CD4-positive, alpha-beta T cell treated with Interleukin-15 for 4 hours (primary cell): ENCODE measurements at places on chromosomes 4 and X.

DNA sequence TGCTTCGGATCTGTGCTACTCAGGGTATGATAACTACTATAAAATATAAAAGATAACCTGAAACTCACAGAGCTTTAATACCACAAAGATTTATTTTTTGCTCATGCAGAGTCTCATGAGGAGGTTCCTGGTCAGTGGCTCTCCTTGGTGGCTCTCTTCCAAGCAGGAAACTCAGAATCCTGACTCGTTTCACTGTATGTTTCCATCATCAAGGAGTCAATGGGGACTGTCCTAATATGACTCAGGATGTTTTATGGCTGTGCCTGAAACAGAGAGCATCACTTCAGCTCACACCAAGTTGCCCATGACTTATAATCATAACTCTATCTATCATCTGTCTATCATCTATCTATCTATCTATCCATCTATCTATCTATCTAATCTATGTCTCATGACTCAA lies 620.8 kb upstream of the NR3C2 start:
- DNase-seq: no peak

GRCh38 chrX:109943092-109943739 lies 59.7 kb upstream of the TMEM164 start:
- no peak for DNase-seq

GRCh38 chr4:184899261-184900134 lies 73.7 kb upstream of the ACSL1 start:
- no peak for DNase-seq

DNA sequence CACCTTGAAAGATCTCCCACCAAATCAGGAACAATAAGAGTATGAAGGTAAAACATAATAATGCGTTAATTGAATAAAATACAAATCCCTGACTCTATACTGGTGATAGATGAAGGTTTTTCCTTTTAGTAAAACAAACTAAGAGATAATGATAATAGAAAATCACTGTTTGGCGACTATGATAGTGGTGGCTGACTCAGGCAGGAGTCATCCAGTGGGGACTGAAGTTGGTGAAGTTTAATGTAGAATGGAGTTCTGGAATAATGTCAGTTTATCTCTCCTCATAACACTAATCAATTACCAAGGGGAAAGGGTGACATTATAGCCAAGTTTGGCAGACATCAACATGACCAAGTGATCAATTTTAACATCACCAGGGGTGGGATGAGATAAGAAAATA lies 21.3 kb downstream of the ABCG2 start:
- DNase-seq: no peak

DNA sequence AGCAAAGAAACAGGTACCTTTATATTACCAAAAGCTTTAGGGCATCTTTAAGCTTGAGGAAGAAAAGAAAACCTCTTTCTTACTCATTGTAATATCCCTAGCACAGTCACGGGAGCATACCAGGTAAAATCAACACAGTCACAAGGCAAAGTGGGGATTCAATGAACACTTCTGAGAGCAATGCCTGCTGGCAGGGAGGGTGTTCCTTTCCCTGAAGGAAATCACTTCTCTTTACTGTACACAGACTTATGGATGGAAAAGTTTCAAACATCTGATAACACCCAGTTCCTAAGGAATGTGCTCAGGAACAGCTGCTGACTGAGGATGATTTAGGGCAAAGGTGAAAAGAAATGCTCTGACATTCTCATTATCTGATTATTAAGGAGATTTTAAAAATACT lies 94.8 kb downstream of the MAML3 start:
- no peak for DNase-seq

GRCh38 chrX:24080704-24081103 lies 25.9 kb downstream of the EIF2S3 start:
- no peak for DNase-seq
